ENCODE measurements at places on chromosomes 3 and 15.

GRCh38 chr3:54358969-54359694 is 236.8 kb downstream of the CACNA2D3 start:
- no peak for DNase-seq

DNA sequence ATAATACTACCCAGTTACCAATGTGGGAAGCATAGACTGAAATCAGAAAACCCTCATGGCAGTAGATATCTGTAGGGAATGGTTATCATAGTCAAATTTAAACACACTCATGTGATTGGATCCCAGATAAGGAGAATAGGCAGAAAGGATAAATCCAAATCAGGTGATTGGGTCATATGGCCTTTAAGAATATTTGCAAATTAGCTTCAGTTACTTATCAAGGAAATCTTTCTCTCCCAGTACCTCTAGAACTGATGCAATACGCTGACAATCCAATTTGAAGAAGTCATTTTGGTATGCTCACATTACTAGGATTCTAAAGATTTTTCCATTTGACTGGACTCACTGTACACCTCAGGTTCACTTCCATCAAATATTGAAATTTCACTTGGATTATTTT is 87.7 kb upstream of the MNS1 start:
- DNase-seq = no peak

DNA sequence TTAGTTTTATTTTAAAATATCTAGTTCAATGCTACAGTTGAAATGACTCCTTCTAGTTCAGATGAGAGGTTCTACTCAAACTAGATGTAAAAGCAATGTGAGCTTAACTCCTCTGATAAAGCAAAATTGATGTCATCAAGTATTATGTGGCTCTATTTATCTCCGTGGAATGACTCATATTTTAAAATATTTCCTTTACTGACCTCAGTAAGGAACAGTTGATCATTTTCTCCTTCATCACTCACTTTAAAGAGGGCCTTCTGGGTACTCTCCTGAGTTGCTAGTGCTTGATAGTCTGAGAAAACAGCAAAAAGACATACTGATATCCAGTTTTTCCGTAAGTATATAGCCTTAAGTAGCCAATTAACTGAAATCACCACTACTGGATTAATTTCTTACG is 1099.3 kb downstream of the ROBO2 start:
- no peak for DNase-seq

DNA sequence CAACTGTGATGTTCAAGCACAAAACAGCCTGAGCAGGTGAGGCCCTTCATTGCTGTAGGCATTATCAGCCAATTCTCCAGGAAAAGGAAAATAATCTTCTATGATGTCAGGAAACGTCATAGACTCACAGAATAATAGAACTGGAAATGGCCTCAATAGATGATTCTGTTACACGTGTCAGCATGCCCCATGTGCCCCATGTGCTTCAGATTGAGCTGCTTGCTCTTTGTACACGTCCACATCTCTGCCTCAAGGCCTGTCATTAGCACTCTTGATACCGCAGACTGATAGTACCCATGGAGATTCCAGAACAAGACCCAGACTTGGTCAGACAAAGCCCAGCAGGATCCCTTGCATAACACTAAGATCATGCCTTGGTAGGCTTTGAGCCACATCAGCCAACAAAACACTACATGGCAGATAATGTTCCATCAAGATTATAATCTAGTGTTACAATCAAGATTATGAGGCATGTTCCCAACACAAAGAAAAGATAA is 95.9 kb downstream of the MEIS2 start:
- DNase-seq = no peak

- DNase-seq = no peak
These were observed 94.7 kb upstream of the RNF7 start for GRCh38 chr3:141643391-141643790.

GRCh38 chr15:65363306-65363705 is 14.5 kb downstream of the IGDCC3 start:
- DNase-seq = no peak

GRCh38 chr3:197508461-197508860 is 47.3 kb downstream of the BDH1 start:
- no peak for DNase-seq

- no peak for DNase-seq
These were observed 450.7 kb downstream of the SHQ1 start for GRCh38 chr3:72397586-72397985.

DNA sequence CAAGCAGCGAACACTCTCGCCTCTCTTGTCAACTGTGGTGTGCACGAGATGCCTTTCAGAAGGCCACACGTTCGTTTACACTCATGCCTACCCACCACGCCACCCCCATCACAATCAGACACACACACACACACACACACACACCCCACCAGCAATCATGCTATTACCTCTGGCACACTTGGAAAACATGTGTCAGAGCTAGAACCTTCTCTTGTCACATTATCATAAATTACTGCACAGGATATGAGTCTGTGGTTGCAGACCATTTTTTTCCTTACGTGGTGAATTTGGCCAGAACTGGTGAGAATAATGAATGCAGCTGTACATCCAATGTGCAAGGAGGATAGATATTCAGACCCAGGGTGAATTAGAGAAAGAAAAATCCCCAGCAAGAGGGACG is 52.4 kb downstream of the TRIM69 start:
- DNase-seq = peak; percentile 63

- no peak for DNase-seq
These were observed 42.7 kb downstream of the BFSP2 start for GRCh38 chr3:133442518-133442917.

DNA sequence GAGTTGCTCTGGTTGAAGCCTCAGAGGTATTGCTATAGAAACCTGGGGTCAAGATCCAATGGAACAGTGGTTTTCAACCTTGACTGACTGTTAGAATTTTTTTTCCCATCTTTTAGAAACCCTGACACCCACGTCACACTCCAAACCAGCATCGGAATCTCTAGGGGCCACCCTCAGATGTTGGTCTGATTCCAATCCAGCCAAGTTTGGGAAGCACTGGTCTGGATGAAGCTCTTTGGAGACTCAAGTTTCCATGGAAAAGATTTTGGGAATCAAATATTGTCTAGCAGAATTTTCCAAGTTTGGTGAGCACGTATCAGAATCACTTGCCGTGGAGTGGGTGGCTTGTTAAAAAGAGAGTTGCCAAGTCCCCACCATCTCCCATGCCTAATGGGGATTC is 103.8 kb downstream of the THSD4 start:
- no peak for DNase-seq

- DNase-seq = no peak
These were observed 45.1 kb downstream of the KPNA1 start for GRCh38 chr3:122469659-122470058.

GRCh38 chr3:25856902-25857518 is 67.1 kb downstream of the OXSM start:
- no peak for DNase-seq

GRCh38 chr15:86163816-86164215 is 84.1 kb downstream of the AGBL1 start:
- DNase-seq = no peak

DNA sequence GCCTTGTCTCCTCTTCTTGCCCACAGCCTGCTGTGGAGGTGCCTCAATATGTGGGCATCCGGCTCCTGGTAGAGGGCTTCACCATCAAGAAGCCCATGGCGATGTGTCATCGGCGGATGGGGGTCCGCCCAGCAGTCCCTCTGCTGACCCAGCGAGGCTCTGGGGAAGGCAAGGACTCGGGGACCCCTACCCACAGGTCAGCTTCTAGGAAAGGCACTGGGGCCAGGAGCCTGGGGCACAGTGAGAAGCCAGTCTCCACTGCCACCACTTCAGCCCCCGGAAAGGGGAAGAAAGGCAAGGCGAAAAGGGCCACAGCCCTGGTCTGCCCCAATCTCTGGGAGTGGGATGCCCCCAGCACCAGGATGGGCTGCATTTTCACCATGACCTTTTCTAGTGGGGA is 10.7 kb downstream of the RPUSD3 start:
- DNase-seq = no peak

DNA sequence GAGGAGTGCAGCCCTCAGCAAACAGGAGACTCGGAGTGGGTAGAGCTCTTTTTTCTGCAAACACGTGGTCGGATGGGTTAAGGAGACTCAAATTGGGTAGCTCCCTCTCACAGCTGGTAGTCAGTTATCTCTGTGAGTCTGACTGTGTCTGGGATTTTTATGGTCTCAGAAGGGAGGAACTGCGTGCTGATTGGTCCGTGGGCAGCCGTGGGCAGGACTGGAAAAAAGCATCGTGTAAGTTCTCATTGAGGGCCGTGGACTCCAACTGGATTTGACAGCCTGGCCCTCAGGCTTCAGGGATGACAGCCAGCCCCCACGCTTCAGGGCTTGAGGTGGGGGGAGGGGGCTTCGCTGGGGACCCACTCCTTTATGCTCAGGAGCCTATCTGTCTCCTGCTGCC is 463.9 kb downstream of the EPHA3 start:
- no peak for DNase-seq

GRCh38 chr15:38075466-38075865 is 141.0 kb downstream of the TMCO5A start:
- no peak for DNase-seq

- DNase-seq = no peak
These were observed 44.8 kb downstream of the FOXL2 start for GRCh38 chr3:138902171-138902570.

- DNase-seq = no peak
These were observed 30.2 kb downstream of the RPLP1 start for GRCh38 chr15:69482686-69483256.

- DNase-seq = no peak
These were observed 3.4 kb downstream of the DENND6A start for GRCh38 chr3:57689367-57690053.

GRCh38 chr15:92714077-92714476 is 58.5 kb upstream of the FAM174B start:
- no peak for DNase-seq

DNA sequence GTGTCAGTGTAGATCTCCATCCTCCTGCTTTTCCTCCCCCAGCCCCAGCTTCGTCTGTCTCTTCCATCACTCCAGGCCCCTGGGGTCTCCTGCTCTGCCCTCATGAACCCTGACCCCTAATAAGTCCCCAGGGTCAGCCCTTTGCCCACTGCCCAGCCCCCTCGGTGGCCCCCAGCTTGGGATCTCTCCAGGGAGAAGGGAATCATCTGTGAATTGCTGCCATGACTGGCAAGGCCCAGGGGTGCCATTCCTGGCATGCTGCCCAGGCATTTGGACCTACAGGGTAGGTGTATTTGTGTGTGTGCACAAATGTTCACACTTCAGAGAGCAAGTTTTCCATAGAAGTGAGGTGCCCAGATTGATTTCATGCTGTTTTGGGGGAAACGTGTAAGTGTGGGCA is 5.9 kb upstream of the TBC1D21 start:
- no peak for DNase-seq

DNA sequence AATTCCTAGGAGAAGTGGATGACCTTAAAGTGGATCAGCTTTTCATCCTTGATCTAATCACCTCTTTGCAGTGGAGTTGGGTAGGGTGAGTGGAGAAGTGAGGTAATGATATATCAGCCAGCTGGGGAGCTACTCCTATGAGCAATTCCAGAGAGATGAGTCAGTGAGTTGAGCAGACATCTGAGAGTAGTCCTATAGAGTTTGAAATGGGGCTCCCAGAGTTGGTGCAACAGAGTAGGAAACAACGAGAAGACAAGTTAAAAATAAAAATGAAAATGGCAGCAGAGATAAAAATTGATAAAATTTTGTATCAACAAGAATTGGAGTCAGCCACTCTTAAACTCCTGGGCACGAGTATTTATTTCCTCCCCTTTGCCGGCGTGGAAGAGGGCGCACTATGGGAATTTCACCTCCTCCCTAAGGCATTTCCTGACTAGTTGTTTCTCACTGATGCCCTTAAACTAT is 150.8 kb upstream of the DPH6 start:
- no peak for DNase-seq

GRCh38 chr3:134625885-134626741 is 24.7 kb downstream of the KY start:
- DNase-seq = no peak

DNA sequence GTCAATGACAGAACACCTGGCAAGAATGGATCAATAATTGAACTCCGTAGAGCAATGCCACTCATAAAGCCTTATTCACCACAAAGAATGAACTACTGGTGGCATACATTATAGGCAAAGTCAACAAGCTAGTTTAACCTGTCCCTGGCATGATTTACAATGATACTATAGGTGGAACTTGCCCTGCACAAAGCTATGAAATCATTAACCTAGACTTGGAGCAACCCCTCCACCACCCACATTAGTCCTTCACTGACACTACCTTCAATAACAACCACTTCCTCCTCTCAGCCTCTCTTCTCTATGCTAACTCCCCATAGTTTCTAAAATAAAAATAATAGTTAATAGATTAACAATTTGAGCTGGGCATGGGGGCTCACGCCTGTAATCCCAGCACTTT is 54.4 kb downstream of the ACAP2 start:
- no peak for DNase-seq

- no peak for DNase-seq
These were observed 27.9 kb downstream of the AKAP13 start for GRCh38 chr15:85408270-85408746.

- no peak for DNase-seq
These were observed 40.6 kb upstream of the SEC22A start for GRCh38 chr3:123161167-123161566.

DNA sequence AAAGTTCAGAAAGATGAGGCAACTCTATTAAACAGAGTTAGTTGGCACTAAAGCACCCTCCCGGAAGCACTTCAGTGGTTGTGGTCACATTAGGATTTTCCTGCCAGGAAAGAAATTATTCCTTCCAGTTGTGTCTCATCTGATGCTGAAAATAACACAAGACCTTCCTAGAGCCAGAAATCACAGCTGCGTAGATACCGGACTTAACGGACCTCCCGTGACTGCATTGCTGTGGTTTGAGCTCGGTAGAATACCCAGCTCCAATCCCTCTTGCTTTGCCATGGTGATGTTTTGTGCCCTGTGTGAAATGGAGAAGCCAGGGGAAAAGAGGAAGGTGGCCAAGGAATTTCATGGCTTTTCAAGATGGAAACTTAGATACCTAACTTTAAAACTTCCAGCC is 215.0 kb upstream of the IGF1R start:
- no peak for DNase-seq

- peak; percentile 57 for DNase-seq
These were observed 74.3 kb downstream of the SIDT1 start for GRCh38 chr3:113606539-113607218.

- DNase-seq = peak; percentile 77
These were observed 8.5 kb downstream of the SHOX2 start for GRCh38 chr3:158097593-158098308.

GRCh38 chr3:100709842-100710260 is 557 bp downstream of the TFG start:
- peak; percentile 53 for DNase-seq

- DNase-seq = no peak
These were observed 86.9 kb downstream of the DCLK3 start for GRCh38 chr3:36677331-36678007.

DNA sequence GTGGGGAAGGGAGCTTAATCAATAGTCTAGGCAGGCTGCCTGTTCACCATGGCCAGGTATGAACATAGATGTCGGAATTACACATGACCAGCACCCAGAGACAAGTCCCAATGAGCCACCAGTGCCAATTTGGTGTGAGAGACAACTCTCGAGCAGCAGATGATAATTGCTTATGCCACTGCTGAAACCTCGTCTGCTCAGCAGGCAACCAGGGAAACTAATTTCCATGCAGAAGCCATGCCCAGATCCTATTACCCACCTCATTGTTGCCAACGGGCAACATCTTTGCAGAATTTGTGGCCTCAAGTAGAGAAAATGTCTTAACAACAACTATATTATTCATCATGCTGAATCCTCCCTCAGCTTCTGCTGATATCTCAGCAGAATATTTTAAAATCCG is 84.9 kb downstream of the CGGBP1 start:
- no peak for DNase-seq

GRCh38 chr3:190077395-190078045 is 43.2 kb downstream of the P3H2 start:
- no peak for DNase-seq

- no peak for DNase-seq
These were observed 77.5 kb downstream of the TBC1D5 start for GRCh38 chr3:17664923-17665322.

All from stimulated activated naive CD8-positive, alpha-beta T cell treated with anti-CD3 and anti-CD28 coated beads, Interleukin-15, Interleukin-2, amounts not matched to agents 100 U/mL and 50 U/mL, for 24 hours (primary cell).